Fibroblast of skin of abdomen (primary cell): ENCODE measurements at places on chromosomes 7 and 10.

DNA sequence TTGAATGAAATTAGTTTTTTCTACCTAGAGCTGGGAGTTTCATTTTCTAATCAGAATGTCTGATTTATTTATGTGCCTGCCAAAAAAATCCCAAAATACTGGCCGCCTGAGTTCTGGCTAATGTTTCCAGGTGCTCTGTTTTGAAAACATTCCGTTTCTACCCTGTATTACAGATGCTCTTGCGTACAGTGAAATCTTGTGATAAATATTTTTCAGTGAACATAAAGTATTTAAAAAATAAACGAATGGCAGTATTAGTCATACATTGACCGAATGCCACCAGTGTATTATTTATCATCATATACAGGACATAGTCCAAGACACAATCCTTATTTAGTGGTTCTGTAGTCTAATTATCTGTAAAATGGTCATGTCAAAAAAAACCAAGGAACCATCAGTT lies 102.8 kb downstream of the KAT6B start:
- no peak for DNase-seq

GRCh38 chr7:52695973-52696595 lies 339.3 kb upstream of the POM121L12 start:
- DNase-seq, result peak; percentile 3

GRCh38 chr10:28385748-28386502 lies 83.1 kb upstream of the MPP7 start:
- no peak for DNase-seq

DNA sequence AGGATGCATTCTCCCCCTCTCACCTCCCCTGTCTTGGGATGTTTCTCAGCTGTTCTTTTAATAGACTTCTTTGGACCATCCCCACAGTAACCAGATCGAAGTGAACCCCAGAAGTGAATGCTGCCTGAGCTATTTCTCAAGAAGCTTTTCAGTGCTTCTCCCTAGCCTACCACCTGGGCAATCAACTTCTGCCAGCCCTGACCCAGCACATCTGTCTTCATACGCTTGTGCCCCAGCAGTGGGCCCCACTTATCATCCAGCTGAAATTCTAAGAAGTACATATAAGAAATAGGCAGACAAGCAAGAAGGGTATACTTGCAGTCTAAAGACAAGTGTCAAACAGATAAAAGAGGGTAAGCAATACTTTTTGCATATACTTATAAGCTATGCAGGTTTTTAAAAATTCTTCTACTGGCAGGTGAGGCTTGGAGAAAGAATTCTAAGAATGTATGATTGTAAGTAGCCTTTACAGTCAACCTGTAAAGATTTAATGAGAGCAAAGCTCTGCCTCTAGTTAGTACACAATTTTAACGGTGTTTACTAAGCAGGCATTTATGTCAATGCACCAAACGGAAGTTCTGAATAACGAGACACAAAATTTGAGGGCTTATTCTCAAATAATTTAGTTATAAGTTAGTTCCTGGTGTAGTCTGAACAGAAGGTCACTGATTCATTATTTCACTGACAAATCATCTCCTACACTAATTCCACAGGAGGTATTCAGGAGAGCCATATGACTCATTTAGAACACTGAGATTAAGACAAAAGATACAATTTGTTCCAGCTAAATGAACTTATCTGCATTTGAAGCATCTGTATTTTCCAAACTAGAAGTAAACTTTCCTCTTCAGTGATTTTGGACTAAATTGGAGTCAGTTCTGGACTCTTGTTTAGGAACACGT lies 83.3 kb downstream of the RNLS start:
- peak; percentile 62 for DNase-seq

GRCh38 chr10:108598320-108598695 lies 1325.0 kb downstream of the XPNPEP1 start:
- no peak for DNase-seq

- no peak for DNase-seq
These were observed 169.4 kb downstream of the ARHGAP12 start for GRCh38 chr10:31759124-31759798.

- no peak for DNase-seq
These were observed 1.9 kb downstream of the LRRC20 start for GRCh38 chr10:70380350-70381135.

DNA sequence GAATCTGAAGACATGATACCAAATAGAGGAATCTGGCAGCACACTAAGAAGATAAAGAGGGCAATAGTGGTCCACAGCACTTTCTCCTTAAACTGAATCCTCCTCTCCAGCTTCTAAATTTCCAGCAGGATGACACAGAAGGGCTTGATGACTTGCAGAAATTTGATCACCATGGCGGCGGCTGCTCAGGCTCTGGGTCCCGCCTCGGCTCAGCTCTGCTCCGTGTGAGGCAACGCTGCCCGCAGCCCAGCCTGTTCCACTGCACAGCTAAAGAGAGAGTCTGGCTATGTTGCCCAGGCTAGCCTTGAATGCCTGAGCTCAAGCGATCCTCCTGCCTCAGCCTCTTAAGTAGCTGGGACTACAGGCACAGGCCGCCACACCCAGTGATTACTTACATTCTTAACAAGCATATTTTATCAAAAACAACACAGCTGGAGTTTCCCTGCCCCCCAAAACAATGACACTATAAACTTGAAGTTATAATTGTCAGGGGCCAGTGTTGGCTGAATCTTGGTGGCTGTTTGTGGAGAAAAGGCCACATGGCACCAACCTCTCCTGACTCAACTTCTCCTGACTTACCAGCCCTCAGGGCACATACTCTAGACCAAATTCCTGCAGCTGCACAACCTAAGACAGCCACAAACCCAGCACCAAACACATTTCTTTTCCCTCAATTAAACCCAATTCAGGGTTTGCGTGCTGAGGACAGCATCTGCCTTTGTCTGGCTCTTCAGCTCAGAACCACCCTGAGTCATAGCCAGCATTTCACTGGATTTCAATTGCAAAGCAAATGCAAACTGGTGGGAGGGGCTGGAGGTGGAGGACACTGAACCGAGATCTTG lies 11.6 kb upstream of the TNPO3 start:
- DNase-seq, result peak; percentile 81
